ENCODE measurements at places on chromosomes 11 and 22. TPM values are rescaled to one million over a fixed set of nuclear protein-coding genes. Genes with fewer than 3 reads are reported as not detected.

FLRT1 gene
- total RNA-seq, result 0.54 TPM

DNA sequence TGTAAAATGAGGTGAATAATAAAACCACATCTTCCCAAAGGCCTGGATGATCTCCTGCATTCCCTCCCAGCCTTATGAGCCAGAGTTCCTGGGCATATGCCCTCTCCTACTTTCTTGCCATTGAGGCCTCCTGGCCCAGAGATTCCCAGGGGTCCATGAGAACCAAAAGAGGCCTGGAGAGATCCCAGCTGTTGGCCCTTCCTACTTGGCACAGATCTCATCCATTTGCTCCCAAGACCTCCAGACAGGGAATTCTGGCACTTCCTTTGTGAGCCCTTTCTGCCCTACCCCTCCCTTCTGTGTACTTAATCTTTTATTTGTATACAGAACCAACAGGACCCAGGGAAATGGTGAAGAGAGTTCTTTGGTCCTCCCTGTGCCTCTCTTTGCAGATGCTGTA is 21.4 kb downstream of the POU2F3 start:
- no peak for DNase-seq

DNA sequence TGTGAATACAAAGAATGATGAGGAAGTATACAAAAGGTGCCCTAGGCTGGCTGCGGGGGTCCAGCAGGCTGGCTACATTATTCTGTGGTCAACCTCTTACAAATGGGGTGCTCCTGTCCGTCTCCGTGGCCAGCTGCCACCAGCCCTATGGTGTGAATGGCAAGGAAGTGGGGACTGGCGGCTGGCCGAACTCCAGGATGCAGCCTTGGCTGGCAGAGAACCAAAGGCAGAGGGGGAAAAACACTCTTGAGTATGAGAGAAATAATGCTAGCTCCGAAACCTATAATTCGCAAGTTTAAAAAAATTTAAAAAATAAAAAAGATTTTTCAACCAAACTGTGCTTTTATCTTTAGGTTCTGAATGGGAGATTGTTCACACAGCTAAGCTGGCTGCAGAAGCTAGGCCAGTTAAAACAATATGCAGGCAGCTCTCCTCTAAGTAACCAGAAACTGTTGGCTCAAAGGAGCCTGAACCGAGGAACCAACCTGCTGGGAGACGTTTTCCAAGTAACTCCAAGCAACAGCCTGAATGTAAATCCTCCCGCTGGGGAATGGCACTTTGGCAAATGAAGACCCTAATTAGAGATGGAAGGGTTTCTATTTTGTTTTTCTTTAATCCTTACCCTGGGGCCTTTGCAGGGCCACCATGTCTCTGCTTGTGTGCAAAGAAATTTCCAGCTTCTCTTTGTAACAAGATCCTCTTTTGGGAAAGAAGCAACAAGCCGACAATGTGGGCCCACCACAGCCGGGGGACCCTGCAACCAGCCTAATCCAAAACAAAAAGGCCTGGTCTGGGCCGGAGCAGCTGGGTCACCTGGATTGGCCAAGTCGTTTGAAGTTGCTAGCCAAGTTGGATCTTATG is 50.2 kb downstream of the C22orf31 start:
- peak; percentile 27 for DNase-seq

DNA sequence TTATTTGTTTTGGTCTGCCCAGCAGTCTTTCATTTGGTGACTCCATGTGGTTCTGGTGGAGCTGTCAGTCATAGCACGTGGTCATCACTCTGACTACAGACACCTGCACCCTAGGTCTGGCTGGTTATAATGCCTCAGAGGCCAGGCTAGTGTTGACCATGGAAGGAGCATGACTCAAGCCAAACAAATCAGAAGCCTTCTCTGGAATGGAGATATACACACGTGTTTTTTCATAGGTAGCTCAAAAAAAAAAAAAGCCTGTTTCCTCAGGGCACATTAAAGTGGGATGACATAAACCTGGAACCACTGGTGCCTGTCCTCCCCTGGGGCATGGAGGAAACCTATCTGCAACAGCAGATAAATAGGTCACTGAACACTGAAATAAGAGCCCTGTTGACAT is 8.1 kb upstream of the PLAAT3 start:
- no peak for DNase-seq

- DNase-seq, result no peak
These were observed 4.3 kb downstream of the UBQLN3 start for GRCh38 chr11:5505363-5506048.

- no peak for DNase-seq
These were observed 27.4 kb downstream of the DAGLA start for GRCh38 chr11:61707574-61707973.

GRCh38 chr22:30223303-30223702 is 23.3 kb downstream of the LIF start:
- no peak for DNase-seq

ESAM gene
- not detected for total RNA-seq

VPREB1 gene
- not detected for total RNA-seq

GLYATL2 gene
- 0.63 TPM for total RNA-seq

OR8A1 gene
- total RNA-seq, result not detected
